NCI-H1436 (cell line): ENCODE measurements at places on chromosomes 1 and 21.
A peak's percentile ranks its signal among the peaks of the same experiment; 100 is the strongest.

DNA sequence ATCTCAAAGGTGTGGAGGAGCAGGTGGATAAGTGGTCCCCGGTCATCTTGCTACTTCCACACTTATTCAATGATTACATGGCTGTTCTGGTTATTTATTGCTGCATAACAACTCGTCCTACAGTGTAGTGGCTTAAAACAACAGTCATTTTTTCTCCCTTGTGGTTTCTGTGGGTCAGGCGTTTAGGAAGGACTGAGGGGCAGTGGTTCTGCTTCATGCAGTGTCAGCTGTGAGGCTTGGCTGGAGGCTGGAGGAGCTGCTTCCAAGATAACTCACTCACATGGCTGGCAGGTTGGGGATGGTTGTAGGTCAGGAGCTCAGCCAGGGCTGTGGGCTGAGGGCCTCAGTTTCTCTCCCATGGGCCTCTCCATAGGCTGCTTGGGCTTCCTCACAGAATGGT, 5.9 kb upstream of the SLC6A17 start:
- no peak for DNase-seq

DNA sequence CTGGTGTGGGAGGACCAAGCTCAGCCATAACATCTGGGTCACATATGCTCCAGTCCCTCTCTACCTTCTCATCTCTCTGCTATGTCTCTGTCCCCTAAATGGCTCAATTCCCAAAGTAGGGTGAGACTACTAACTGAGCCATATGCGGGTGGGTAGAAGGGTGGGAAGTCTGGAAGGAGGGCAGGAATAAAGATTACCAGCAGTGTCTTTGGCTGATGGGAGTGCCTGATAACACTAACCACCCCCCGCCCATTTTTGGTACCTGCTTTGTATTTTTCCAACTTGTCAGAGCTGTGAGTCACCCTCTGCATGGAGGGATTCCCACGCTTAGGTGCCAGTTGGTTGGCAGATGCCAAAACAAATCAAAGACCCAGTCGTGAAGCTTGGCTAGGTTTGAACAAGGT, 14.9 kb upstream of the SSBP3 start:
- DNase-seq, result no peak

GRCh38 chr1:210905365-210905904, 228.5 kb downstream of the KCNH1 start:
- no peak for DNase-seq

GRCh38 chr1:246265481-246265880, 241.6 kb downstream of the SMYD3 start:
- no peak for DNase-seq

- no peak for DNase-seq
Observed at GRCh38 chr1:75861831-75862230, 65.1 kb downstream of the MSH4 start.

GRCh38 chr1:80448081-80448480, 1352.7 kb upstream of the ADGRL2 start:
- no peak for DNase-seq

- no peak for DNase-seq
Observed at GRCh38 chr1:77245830-77246229, 26.6 kb upstream of the PIGK start.

DNA sequence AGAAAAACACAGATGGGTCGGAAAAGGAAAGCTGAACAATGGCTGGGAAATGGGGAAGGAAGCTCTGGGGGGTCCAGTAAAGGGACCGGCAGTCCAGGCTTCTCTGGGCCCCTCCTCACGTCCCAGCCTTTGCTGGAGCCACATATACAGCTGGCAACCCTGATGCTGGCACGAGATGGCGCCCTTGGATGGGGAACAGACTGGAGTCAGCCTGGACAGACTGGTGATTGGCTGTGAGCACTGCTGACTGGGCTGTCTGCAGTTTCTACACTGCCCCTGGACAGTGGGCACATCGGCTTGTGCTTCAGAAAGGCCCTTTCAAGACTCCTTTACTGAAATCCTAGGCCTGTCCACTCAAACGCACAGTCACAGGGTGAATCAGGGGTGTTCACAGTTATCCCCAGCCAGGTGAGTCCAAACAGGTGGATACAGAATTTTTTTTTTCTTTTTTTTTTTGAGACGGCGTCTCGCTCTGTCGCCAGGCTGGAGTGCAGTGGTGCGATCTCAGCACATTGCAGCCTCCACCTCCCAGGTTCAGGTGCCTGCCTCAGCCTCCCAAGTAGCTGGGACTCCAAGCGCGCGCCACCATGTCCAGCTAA, 31.1 kb upstream of the ZBTB40 start:
- peak; percentile 46 for DNase-seq

- no peak for DNase-seq
Observed at GRCh38 chr1:118945489-118945888, 42.7 kb downstream of the TBX15 start.

DNA sequence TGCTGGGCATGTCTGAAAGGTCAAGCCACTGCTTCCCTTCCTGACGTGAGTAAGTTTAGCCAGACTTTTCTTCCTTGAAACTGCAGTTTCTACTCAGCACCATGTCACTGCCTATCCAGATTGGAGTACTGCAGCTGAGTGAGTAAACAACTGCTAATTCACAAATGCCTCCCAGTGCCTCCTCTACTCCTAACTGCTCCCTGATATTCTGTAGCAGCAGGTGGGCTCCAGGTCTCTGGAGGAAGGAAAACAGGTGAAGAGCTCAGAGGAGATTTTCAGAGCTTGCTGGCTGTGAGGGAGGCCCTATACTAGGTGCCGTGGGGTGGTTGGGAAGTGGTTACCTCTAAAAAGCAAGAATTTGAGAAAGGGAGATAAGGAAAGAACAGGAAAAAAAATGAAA, 96.5 kb downstream of the KIF14 start:
- DNase-seq, result no peak

DNA sequence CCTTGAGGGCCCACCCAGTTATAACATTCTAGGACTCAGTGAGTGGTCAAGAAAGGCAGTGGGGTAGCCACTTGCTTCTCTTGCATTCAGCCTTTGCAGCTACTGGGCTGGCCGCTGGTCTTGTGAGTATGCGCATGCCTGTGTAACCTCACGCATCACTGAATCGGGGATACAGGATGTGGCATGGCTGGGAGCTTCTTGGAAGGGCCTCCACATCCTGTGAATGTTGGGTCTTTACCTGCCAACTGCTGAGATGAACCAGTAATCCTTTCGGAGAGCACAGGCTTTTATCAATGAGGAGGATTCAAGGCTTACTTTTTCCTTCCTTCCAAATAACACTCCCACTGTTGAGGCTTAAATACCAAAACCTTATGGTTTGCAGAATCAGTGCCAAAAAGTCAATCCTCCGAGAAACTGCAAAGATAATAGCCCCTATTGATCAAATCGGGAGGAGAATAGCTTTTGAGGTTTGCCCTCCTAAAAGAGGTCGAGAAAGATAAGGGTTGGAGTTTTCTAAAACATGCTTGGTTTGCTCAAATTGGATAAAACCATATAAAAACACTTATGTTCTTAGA, 198.9 kb upstream of the UBE2U start:
- no peak for DNase-seq

DNA sequence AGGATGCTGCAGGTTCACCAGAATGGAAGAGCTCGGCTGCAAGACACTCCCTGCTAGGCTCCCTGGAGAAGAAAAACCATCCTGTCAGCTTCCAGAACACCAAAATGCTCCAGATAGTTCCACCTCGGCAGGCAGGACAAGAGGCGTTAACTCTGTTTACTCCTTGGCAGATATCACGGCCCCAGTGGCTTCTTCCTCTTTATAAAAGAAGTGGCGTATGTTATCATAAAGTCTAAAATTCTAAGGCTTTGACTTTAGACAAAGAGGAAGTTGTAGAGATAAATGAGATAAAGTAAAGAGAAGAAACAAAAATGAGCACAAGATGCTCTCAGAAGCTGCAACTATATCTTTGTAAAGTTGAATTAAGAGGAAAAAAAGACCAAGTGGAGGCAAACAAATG, 24.3 kb upstream of the MTF1 start:
- no peak for DNase-seq

DNA sequence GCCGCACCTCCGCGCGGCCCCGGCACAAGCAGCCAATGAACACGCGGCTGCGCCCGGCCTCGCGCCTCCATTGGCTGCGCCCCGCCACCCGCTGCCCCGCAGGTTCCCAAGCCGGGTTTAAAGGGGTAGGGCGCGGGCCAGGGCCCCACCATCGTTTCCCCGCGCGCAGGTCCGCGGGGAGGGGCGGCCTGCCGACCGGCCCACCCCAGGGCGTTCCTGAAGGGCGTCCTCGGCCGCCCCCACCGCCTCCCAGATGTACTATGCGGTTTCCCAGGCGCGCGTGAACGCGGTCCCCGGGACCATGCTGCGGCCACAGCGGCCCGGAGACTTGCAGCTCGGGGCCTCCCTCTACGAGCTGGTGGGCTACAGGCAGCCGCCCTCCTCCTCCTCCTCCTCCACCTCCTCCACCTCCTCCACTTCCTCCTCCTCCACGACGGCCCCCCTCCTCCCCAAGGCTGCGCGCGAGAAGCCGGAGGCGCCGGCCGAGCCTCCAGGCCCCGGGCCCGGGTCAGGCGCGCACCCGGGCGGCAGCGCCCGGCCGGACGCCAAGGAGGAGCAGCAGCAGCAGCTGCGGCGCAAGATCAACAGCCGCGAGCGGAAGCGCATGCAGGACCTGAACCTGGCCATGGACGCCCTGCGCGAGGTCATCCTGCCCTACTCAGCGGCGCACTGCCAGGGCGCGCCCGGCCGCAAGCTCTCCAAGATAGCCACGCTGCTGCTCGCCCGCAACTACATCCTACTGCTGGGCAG, at the start of gene OLIG1:
TSS of gene OLIG1 (plus strand) at position 148 of the 750 bp plus-strand sequence. CDS start at position 254, 106 bp downstream.
- no peak for DNase-seq

- peak; percentile 61 for DNase-seq
Observed at GRCh38 chr1:234597894-234598293, 12.1 kb downstream of the IRF2BP2 start.

DNA sequence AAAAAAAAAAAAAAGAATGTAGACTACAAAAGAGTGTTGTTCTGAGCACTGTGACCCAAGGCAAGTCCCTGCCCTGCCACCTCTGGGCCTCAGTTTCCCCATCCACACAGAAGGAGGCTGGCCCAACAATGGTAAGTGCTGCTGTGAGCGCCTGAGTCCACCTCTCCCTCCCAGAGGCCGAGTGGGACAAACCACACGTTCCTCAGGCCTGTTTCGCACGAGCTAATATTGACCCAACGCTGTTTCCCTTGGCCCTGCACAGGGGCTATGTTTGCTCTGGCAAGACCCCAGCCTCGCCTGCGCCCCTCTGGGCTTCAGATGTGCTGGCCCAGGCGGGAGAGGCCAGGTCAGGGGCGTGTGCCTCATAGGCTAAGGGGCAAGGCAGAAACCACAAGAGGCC, 12.6 kb upstream of the LAPTM5 start:
- no peak for DNase-seq

GRCh38 chr1:231596337-231596791, 30.2 kb upstream of the DISC1 start:
- no peak for DNase-seq

DNA sequence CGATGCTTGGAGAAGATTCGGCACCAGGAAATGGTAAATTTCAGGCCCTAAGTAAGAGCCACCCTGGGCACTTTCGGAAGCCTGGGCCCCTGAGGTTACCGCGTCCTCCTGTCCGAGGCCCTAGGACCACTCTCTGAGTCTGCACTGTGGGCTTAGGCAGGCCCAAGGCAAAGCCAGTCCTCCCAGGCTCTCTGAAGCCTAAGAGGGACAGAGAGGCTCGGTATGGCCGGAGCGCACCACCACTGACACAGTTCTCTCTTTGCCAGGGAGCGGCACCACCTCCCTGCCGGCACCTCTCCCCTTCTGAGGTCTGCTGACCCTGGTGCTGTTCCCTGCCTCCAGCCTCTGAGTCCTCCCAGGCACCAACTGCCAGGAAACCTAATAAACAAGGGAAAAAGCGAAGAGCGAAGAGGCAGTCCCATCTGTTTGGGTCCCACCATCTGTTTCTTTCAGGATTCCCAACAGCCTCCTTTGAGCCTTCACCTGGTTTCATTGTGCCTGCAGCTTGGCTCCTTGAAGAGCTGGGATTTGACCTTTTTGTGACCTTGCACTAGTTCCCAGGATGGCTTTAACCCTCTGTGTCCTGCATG, 57.7 kb downstream of the VWA5B1 start:
- DNase-seq, result no peak

DNA sequence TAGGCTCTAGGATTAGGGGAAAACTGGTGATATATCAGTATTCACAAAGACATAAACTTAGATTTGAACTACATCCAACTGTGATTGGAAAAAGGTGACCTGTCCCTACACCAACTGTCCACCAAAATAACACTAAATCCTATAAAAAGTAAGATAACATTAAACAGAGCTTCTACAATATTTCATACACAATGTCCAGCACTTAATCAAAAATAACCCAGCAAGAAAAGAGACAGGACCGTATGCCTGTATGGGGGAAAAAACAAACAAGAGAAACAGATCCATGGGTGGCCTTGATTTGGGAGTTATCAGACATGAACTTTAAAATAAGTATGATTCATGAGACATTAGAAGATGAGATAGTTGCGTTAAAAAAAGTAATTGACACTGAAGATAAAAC, 9.7 kb upstream of the COL6A2 start:
- DNase-seq, result no peak
